ENCODE measurements at places on chromosomes 3 and 15.

DNA sequence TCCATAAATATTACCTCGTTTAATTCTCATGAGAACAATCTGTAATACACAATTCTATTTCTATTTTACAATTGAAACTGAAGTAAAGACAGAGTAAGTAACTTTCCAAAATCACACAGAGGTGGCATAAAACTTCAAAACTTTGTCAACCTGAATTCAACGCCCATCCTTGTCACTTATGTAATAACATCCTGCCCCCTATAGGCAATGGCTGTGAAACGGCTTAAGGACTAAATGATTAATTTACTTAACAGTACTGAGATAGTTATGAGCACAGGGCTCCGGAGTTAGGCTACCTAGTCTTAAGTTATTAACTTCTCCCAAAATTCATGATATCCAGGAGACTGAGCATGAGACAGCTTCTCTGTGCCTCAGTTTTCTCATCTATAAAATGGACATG lies 293.1 kb upstream of the CHRM5 start:
- DNase-seq = no peak

GRCh38 chr3:171875923-171876412 lies 32.8 kb downstream of the TMEM212 start:
- no peak for DNase-seq

GRCh38 chr3:73563896-73564582 lies 60.7 kb downstream of the PDZRN3 start:
- DNase-seq = no peak

DNA sequence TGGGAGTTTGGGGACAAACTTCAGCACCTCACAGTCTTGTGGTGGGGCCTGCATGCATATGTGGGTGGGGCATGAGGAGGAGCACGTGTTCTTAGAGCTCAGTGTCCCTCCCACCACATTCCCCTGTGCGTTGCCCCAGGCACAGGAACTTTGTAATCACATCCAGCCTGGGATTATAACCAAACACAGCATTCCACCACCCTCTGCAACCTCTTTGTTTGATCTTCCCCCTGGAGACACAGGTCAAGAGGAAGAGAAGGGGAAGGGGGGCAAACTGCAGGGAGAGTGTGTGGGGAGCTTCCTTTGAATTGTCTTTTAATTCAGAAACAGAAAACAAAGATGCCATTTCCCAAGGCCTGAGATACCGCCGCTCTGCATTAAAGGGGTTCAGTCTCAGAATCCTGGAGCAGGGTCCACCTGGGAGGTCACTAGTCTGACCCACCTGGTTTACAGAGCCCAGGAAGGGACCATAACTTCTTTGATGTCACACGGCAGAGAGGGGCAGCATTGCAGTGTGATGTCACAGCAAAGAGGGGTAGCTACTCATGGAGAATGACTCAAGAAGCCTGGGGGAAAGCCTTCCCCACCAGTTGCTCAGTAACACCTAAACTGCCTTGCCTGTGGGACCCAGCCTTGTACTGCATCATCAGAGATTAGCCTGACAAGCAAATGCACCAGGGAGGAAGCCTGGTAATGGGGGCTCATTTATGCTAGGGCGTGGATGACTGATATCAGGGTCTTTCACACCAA lies 106.3 kb upstream of the RNU6-1 start:
- DNase-seq = no peak

GRCh38 chr15:71542836-71543235 lies 267.5 kb upstream of the NR2E3 start:
- DNase-seq = no peak

- DNase-seq = no peak
Measured at GRCh38 chr3:81799403-81799802, 38.0 kb upstream of the GBE1 start.

- DNase-seq = no peak
Measured at GRCh38 chr3:57682284-57682683, 10.6 kb downstream of the DENND6A start.

DNA sequence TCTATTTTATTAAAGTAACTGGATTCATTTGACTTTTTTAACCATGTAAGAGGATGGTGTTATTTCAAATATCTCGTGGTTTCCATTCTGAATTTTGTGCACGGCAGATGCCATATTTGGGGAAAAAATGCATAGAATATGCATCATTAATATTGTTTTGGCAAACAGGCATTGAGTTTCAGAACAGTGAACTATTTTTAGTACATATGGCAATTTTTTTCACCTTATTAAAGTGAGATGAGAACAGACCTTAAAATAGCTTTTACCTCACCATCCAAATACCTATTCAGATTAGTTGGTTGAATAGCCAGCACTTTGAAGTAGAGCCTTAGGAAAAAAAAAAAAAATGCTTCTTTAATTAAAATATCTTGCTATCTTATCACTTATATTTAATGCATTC lies 117.3 kb upstream of the FLNB start:
- no peak for DNase-seq

GRCh38 chr15:74960995-74961588 lies 4.5 kb upstream of the RPP25 start:
- no peak for DNase-seq

GRCh38 chr3:32398531-32398930 lies 6.9 kb downstream of the CMTM7 start:
- no peak for DNase-seq

DNA sequence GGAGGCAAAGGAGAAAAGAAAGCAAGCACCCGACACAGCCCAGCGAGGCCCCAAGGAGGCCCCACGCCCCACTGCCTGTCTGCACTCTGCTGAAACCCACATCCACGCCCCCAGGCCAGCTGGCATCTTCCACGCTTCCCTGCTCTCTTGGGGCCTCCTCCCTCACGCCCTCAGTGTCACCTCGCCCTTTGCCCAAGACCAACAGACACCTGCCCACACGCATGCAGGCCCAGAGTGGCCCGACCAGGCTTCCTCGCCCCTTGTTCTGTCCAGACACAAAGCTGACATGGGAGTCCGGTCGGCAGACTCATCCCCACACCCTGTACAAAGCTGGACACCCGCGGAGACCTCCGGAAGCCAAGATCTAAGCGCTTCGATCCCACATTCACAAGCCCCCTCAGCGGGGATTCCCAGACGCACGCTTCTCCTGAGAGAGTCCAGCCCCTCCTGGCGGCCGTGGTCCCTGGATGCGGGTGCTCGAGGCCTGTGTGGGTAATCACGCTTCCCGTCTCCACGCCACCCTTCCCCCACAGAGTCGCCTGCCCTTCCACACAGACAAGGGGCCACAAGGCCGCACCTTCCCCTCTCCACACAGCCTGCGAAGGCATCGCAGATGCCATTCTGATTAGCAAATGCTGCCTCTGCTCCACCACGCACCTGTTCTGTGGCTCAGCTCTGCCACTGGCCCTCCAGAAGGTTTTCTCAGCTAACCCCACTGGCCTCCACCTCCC lies 176.6 kb downstream of the XXYLT1 start:
- no peak for DNase-seq

DNA sequence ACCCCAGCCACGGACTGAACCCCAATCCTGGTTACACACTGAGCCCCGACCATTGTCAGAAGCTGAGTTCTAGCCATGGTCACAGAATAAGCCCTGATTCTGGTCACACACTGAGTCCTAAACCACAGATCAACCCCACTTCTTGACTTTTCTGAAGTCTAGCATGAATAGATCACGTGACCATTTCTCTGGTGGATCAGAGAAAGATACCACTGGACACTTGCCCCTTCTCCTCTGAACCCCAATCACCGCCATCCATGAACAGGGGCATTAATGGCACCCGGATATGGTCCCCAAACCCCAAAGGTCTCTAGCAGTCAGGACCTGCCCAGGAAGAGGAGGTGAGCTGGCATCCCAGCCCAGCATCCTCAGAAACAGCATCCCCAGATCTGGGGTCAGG lies 9.1 kb downstream of the HCN4 start:
- no peak for DNase-seq

GRCh38 chr3:117856354-117856753 lies 1146.8 kb downstream of the TUSC7 start:
- DNase-seq = no peak

DNA sequence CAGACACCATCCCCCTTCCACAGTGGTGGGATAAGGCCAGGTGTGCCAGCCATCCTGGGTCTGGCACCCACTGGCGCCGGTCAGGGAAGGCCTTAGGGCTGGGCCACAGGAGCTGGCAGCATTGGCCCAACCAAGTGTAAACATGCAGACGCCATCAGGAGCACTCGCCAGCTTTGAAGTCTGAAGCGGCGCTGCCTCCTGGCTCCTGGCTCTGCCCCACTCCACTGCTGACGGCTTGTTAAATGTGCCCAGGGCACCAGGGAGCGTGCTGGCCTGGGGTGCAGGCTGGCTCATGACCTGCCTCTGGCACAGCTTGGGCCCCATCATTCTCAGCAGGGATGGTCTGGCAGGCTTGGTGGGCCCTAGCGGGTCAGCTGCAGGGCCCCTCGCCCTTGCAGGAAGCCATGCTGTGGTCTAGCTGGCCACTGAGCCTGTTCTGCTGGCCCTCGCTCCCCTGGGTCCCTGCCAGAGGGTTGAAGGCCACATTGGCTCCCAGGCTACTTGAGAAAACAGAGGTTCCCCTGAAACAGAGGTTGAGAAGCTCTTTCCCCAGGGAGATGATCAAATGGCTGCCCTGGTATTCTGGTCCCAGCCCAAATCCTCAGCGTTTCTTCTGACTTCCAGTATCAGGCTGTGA lies 116.6 kb downstream of the DNAJB8 start:
- DNase-seq = no peak

- DNase-seq = no peak
Measured at GRCh38 chr3:852033-852432, 240.8 kb upstream of the CNTN6 start.

DNA sequence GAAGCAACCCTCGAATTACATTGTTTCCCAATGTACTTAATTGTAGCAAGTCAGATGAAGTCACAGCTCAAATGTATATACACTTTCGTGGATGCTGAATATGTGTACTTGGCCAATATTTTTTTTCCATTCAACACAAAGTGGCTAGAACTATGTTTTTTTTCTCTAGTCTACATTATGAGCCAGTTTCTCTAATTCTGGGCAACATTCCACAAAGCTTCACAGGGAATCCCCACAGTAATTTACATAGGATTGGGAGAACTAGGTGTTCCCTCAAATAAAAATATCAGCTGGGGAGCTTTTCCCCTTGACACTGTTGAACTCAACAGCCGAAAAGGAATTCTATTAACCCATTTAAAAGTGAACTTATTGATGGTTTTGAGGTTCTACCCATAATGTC lies 493.1 kb downstream of the MECOM start:
- DNase-seq = no peak

DNA sequence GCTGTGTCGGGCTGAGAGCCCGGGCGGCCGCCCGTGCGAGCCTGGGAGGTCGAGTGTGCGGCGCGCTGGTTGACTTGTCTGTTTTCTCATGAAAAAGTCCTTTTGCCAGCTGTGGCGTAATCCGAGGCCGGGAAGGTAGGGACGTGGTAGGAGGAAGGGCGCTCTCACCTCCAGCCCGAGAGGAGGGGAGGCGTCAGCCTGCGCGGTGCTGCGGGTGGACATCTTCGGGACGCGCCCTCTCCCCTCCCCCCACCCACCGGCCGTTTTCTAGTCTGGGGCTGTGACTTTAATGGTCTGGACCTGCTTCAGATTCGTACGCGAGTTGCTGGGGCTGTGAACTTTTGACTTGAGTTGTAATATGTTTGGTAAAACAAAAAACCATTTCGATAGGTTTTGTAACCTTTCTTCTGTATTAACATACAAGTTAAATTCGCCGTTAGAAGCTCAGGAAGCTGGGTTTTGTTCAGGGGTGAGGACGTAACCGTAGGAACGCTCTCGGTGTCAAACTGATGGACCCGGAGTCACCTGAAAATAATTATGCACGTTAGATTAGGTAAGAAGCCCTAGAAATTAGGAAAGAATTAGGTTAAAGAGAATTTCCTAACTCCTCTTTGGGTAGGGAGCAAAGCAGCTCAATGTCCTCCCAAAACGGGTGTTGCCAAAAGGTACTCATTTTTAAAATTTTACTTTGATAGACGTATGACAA lies 762 bp downstream of the NCK1 start:
- no peak for DNase-seq

DNA sequence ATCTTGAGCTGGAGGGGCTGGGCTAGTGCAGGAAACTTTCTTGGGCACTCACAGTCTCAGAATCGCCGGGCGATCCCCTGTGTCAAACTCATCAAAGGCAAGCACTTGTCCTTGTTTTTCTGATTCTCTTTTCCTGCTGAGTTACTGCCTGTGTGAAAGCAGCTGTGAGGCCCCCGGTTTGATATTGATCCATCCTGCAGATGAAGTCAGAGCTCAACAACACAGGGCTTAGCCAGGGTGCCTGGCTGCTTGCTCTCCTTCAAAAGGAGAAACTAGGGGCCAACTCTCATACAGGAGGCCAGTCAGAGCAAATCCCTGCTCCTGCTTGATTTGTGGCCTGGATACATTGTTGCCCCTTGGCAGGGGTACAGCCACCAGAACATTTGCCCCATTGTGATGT lies 22.9 kb downstream of the CLSTN2 start:
- DNase-seq = no peak

DNA sequence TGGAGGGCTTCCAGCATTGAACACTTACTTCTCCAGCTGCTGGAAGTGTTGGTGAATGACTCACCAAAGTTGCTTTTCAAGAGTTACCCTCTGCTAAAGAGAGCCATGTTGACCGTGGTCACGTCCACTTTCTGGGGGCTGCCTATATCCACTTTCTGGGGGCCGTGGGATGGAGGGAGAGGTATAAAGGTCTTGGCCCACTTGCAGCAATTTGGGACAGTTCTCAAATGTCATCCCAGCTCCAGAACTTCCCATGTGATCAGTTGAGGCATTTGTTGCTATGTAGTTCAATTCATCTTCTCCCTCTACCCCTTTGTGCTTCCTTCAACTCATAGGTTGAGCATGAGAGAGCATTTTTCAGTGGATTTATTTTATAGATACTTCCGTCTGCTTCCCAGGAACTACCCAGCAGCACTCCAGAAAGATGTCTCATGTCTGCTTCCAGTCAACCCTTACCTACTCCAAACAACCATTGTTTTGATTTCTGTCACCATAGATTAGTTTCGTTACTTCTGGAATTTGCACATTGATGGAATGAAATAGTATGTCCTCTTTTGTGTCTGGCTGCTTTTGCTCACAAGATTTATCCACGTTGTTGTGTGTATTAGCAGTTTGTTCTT lies 130.6 kb downstream of the TCF12 start:
- no peak for DNase-seq

GRCh38 chr3:141578202-141578973 lies 91.6 kb downstream of the RASA2 start:
- no peak for DNase-seq

DNA sequence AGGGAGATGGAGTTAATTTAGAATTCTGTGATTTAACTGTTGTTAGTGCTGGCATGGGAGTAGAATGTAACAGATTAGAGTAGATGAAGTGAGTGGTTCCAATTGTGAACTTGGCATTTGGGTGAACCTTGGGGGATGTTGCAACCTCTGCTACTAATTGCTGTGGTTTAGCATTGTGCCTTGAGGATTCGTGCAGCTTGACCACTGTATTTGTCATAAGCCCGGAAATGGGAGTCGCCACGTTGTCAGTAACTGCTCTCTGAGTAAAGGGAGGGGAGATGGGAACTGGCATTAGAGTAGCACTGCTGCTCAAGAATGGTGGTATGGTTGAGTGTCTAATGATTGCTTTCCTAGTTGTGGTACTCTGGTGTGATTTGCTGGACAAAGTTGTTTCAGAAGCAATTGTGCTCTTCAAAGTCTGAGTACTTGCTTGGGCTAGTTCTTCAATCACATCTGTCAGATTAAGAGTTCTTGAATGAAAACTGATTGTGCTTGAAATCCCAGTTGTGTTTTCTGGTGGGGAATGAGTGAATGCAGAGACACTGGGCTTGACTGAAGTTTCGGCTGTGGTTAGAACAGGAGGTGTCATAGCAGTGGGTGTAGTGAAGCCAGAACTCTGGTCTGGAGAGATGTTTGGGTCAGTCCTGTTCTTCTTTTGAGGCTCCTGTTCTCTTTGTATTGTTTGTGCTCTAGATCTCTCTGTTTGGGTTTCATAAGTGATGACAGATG lies 15.4 kb downstream of the IGSF10 start:
- DNase-seq = no peak

Measured in CD4-positive, alpha-beta T cell (primary cell).